SJCRH30 (cell line): ENCODE measurements at places on chromosomes 11 and 22.
A peak's percentile ranks its signal among the peaks of the same experiment; 100 is the strongest.

GRCh38 chr11:75158241-75158640 is 7.3 kb downstream of the SLCO2B1 start:
- no peak for DNase-seq

- DNase-seq = no peak
These were observed 64.6 kb upstream of the PTPRJ start for GRCh38 chr11:47915783-47916182.

- DNase-seq = no peak
These were observed 34.5 kb upstream of the DEUP1 start for GRCh38 chr11:93295921-93296575.

DNA sequence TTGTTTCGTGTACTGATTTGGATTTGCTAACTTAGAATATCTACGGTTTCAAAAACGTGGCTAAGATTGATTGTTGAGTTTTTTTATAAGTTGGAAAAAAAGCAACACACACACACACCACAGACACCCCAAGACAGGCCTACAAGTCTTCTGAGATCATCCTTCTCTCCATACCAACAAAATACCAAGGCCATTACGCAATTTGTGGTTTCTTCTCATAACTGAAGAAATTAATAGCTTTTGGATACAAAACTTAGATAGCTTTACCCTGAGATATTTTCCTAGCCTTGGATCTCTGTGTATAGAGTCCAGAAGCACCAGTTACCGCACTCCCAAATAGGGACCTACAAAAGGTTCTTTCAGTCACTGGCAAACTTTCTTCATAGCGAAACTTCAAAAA is 113.6 kb downstream of the SIK3 start:
- no peak for DNase-seq

DNA sequence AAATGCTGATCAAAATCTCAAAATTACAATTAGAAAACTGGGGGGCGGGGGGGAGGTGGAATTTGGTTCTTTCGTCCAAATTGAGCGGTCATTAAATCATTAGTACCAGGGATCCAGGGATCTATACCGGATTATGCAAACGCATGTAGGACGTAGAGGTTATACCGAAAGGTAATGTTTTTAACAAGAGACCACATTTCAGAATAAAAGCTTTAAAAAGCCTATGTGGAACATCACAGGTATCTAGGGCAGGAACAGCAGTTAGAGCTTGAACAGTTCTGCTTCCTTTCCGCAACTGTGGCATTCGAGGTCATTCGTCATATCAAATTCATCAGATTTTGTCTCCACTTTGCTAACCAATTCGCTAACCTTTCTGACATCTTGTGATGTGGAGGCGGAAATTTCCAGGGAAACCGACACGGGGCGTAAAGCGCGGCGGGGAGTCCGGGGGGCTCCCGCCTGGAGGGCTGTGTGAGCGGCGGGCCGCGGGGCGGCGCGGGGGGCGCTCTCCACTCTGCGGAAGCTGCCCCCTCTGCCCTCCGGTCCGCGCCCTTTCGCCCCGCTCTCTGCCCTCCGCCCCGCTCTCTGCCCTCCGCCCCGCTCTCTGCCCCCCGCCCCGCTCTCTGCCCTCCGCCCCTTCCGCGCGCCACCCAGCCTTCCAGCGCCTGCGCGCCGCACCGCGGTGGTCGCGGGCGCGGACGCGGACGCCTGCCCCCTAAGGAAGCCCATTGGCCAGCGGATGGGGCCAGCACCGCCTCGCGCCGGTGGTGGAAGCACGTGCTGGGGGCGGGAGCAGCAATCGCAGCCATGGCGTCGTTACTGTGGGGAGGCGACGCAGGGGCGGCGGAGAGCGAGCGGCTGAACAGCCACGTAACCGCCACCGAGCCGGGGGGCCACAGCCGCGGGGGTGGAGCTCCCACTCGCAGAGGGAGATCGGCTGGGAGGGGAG is at the start of gene DDX25:
TSS of gene DDX25 (plus strand) at position 798 of the 949 bp plus-strand sequence. CDS start at position 808, 10 bp downstream.
- no peak for DNase-seq

DNA sequence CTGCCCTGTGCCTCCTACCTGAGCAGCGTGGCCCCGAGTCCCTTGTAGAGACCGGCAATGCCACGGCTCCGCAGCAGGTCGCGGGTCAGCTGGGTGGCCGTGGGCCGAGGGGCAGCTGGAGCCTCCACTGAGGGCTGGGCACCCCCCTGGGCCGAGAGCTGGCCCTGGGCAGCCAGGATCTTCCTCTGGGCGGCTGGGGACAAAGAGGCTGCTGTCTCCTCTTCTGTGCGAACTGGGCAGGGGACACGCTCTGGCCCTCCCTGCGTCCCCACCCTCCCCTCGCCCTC is 2.6 kb upstream of the CEND1 start:
- DNase-seq = no peak

DNA sequence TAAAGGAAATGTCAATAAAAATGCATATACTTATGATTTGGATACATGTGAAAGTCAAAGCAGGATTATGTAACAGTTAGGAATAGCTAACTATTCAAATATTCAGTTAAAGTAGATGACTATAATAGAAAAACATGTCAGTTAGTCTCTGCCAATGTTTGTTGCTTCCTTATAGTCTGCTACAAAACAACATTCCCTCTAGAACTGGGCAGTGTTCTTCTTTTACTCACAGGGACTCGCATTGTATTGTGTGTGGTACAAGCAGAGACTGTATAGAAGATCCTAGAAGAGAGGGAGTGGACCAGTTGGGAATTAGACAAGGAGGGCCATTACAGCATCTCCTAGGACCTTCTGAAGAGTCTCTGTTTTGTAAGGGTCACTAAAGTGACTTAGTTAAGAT is 10.6 kb downstream of the ACAT1 start:
- DNase-seq = no peak

GRCh38 chr11:8047382-8047781 is 33.6 kb upstream of the TUB start:
- no peak for DNase-seq

DNA sequence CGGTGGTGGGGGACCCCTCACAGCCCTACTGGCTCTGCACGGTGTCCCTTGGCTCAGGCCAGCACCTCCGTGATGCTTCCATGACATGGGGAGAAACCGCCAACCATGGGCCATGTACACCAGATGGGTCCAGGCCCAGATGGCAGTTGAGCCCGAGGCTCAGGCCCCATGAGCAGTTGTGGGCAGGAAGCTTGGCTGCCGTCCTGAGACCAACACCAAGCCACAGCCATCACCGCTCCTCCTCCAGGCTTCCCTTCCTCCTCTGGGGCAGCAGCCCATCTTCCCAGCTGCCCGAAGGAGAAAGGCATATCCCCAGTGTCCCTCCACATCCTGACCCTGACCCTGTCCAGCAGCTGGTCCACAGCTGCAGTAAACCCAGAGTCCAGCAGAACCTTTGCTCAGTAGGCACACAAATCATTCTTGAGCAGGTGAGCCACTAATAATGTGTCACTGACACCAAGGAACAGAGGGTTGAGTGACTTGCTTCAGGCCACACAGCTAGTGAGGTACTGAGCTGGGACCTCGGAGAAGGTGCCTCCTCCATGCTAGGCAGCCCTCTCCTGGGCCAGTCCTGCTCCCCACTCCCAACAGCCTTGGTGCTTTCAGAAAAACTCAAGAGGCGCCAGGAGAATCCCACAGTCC is 204.9 kb downstream of the CTTN start:
- peak; percentile 60 for DNase-seq

DNA sequence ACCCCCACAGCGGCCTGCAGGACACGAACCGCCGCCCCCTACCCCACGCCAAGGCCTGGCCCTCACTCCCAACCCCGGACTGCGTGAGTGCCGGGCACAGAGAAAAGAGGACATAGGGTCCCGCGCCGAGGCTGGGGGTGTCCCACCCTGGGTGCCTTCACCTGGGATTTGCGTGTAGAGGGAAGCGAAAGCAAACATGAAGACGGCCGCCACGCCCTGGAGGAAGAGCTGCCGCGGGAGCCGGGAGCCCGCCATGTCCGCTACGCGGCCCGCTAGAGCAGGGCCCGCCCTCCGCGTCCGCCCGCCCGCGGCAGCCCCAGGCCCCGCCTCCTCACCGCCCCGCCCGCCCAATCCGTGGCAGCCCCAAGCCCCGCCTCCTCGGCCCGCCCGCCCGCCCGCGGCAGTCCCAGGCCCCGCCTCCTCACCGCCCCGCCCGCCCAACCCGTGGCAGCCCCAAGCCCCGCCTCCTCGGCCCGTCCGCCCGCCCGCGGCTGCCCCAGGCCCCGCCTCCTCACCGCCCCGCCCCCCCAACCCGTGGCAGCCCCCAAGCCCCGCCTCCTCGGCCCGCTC is at the start of gene LMF2:
TSS of gene LMF2 (minus strand) at position 282 of the 570 bp plus-strand sequence. CDS start at position 255, 27 bp downstream.
- no peak for DNase-seq

- DNase-seq = peak; percentile 85
These were observed at the start of gene HMOX1 for GRCh38 chr22:35380537-35381423. HMOX1 (plus strand) TSS chr22:35381096; CDS start chr22:35381174, 78 bp downstream.

DNA sequence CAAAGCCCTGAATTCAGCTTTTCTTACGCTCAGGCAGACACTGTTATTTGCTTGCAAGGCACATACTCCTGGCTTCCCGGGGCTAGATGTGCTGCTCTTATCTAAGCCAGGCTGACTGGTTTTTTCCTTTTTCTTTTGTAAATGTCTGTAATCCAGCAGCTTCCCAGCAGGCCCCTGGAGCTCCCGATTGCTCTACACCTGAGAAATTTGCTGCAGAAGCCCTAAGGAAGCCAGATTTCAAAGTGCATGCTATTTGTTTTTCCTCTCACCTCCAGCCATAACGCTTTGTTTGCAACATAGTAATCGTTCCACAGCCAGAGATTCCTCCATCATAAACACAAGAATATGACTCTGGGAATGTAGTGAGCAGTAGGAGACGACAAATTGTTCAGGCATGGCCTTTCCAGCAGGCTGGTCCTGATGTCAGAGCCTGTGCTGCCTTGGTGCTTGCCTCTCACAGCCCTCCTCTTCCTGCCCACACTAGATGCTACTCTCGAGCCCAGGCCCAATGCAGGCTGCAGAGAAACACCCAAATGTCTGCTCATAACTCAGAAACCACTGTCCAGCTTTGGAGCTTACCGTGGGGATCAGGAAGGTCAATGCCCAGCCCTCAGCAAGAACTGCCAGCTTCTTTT is 54.7 kb upstream of the SLC6A5 start:
- no peak for DNase-seq

GRCh38 chr11:22477312-22477711 is 139.1 kb downstream of the SLC17A6 start:
- DNase-seq = no peak

- DNase-seq = no peak
These were observed 178.8 kb downstream of the IGLL1 start for GRCh38 chr22:23401111-23401909.

- no peak for DNase-seq
These were observed 42.1 kb downstream of the KDM2A start for GRCh38 chr11:67160872-67161783.

- DNase-seq = no peak
These were observed 87.8 kb downstream of the RCN1 start for GRCh38 chr11:32178692-32179091.

DNA sequence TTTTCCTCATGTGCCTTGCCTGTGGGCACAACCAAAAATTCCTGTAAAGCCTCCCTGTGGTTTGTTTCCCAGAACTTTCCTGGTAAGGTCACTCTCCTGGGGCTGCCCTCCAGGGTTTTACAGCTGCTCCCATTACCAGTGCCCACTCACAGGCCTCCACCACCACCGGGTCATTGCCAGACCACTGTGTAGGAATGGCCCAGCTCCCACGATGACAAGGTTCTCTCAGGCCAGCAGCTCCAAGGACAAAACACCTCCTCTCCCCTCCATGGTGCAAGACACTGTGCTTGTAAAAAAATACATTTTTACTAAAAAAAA is 96.1 kb upstream of the AKIP1 start:
- DNase-seq = peak; percentile 83

DNA sequence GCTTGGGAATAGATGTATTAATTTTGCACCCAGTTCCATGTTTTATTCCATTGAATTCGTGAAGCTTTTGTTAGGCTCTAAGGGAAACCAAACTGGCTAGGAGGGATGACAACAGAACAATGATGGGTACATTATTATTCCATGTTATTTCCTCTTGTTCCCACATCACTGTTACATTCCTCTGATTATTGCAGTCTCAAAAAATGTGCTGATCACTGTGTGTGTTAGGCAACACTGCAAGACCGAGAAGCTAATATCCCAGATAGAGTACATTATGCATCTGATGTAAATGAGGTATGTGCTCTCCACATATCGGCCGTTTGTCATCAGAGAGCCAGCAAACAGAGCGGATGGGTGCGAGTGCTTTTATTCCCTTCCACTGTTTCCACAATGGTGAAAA is 327.9 kb downstream of the SOX6 start:
- DNase-seq = no peak

GRCh38 chr11:9109858-9110731 is 18.7 kb upstream of the SCUBE2 start:
- no peak for DNase-seq

DNA sequence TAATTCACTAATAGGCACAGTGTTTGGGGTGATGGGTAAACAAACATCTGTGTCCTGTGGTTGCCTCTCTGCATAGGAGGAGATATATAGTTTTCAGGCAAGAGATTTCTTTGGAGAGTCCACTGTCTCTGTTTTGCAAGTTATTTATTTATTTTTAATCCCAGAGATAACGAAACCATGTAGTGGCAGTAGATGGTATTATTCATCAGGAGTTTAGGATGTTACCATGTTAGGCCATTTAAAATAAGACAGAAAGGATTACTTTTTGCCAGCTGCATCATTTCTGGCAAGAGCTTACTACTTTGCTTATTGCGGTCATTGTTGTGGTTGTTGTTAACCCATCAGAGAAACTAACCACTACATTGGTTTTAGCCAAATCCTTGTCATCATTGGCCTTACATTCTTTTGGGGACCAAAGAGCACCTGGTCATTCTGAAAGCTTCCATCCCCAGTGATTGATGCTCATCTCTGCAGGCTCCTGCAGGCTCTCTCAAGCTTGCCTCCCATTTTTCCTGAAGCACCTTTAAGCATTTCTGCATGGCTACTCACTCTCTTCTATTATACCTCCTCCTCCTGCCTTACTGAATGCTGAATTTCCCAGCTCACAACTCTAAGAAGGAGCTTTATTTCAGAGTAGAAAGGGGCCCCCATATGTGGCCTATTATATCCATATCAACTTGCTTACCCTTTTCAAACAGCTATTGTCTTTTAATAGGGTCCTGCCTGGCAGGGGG is 84.4 kb downstream of the CSTPP1 start:
- DNase-seq = no peak

DNA sequence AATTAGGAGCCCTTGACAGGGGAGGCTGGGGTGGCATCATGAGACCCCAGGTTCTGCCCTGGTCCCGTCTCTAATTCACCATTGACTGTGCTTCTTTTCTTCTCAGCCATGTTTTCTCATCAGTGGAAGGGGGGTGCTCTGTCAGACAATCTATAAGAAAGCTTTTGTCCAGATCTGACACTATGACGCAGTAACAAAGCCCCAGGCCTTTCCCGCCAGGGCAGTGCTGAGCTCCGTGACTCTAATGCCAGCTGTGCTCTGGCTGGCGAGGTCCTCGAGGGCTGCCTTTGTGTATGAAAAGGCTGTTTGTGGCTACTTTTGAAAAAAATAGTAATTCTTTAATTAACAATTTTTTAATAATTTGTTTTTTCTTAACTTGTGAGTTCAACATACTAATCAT is 3.2 kb downstream of the CD6 start:
- DNase-seq = peak; percentile 35

- peak; percentile 62 for DNase-seq
These were observed 1.2 kb downstream of the KMT2A start for GRCh38 chr11:118437208-118438125.
